Hair follicle dermal papilla cell (primary cell): ENCODE measurements at places on chromosomes 16 and 17. TPM values are rescaled to one million over a fixed set of nuclear protein-coding genes. Genes with fewer than 3 reads are reported as not detected.

The CFAP97D1 gene
- not detected in 2 replicates for total RNA-seq

The ETV4 gene
- total RNA-seq, result 0.73 and 1.1 TPM in 2 replicates

The CRHR1 gene
- total RNA-seq, result not detected in 2 replicates

The ASGR2 gene
- total RNA-seq, result not detected in 2 replicates

The HSD11B2 gene
- not detected in 2 replicates for total RNA-seq

The DNAAF1 gene
- 0.49 TPM in 1 of 2 replicates, not detected in the other for total RNA-seq

The OMG gene
- 0.49 TPM in 1 of 2 replicates, not detected in the other for total RNA-seq

The CD300A gene
- total RNA-seq, result not detected in 2 replicates

The SLC52A1 gene
- total RNA-seq, result 0.32 and 0.36 TPM in 2 replicates

The ABCC6 gene
- 2.2 and 3.6 TPM in 2 replicates for total RNA-seq
